ENCODE measurements at places on chromosomes 1 and 21.

DNA sequence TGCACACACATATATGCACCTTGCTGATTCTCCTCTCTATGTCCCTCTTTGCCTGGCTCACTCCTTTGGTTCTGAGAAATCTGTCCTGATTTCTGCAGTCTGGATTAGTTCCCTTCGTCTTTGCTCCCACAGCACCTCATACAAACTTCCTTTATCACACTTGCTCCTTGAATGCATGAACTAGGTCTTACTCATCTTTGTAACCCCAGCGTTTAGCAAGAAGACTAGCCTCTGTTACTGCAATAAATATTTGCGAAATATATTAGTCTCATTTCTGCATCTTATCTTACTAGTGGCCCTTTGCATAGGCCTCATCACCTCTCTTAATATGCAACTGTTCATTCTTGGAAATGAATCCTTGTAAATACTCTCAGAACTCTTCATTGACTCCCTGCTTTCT, 11.4 kb downstream of the SMYD2 start:
- DNase-seq: peak; percentile 51

DNA sequence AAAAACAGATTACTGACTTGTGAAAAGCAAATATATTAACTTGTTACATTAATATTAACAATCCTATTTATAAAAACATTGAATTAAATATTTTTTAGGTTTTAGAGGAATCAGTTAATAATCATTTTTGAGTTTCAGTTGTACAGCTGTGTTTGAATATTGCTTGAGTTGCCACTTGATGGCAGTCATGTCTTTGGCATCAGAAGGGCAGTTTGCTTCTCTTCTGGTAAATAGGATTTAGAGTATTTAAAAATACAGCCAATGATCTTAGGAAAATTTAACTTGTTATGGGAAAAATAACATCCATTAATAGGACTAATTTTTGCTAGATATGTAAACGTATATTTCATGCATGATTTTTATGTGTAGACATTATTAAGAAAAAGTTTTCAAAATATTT, 234.1 kb downstream of the NCAM2 start:
- peak; percentile 54 for DNase-seq

GRCh38 chr21:32966120-32966519, 59.6 kb upstream of the OLIG2 start:
- no peak for DNase-seq

DNA sequence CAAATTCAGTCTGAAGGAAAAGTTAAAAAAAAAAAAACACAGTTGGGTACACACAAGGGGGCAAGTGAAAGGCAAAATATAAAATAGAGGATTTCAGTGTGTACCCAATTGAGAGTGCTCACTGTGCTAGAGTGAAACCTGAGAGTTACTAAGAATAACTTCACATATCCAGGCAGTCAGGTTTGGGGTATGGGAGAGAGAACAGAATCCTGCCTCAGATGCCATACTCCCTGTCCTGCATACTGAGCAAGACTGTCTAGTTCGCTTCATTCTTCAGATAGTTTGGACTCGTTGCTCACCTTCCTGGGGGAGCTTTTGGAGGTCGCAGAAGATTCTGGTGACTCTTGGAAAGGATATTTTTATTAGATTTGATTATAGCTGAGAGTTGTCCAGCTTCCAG, 20.4 kb downstream of the CEP85 start:
- no peak for DNase-seq

GRCh38 chr1:7299994-7300393, 471.1 kb upstream of the VAMP3 start:
- peak; percentile 84 for DNase-seq

DNA sequence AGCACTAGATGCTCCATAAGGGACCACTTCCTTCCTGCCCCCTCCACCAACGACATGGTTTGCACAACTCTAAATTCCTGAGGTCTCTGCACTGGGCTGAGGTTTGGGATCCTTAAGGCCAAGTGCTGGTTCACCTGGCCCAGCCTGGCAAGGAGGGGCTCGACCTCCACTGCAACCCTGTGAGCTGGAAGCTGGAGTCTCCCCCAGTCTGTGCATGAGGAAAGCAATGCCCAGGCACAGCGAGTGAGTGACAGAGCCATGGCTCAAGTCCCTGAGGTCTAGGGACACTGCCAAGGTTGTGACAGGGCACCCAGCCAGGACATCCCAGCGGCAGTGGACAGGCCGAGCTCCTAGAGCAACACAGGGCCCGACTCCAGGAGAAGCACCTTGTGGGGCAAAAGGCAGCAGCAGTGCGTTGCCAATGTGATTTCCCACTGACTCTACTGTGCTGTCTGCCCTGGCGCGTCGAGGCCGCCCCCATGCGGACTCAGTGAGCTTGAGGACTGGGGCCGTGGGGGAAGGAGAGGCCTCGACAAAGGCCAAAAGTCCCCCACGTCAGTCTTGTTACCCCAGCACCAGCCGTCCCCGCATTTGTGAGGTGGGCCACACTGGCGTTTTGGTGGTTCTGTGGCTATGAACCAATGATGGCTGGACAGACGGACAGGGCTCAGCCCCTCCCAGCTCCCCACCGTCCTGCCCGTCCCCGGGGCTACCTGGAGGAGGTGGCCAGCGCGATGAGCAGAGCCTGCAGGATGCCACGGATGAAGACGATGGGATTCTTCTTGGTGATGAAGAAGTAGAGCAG, 30.0 kb downstream of the PODN start:
- DNase-seq: peak; percentile 26

DNA sequence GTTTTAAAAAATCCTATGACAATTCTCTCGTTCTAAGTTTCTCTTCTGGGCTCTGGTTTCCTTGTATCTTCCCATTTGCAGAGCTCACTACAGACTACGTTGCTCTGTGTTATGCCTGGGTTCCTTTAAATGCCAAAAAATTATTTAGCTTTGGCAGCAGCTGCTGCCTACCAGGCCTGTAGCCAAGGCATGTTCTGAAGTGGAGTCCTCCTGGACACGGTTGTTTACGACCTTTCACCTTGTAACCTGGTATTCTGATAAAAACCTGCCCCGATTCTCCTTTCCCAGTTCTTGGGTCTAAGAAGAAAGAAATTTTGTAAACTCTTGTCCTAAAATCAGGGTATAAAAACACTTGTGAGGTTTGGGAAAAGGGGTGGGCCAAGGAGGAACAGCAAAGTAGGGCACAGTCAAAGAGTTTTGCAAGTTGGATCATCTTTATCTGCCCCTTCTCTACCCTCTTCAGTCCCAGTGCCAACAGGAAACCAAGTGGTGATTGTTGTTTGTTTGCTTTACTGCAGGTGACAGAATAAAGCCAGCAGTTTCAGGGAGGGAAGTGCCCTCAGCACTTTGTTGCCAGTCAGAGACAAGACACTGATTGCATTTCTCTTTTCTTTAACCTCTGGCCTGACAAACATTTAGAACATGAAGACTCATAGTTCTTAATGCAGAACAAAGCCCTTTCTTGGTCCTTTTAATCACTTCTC, 3.1 kb upstream of the TXNIP start:
- no peak for DNase-seq

- DNase-seq: no peak
Measured at GRCh38 chr1:177907000-177907399, 62.9 kb downstream of the SEC16B start.

DNA sequence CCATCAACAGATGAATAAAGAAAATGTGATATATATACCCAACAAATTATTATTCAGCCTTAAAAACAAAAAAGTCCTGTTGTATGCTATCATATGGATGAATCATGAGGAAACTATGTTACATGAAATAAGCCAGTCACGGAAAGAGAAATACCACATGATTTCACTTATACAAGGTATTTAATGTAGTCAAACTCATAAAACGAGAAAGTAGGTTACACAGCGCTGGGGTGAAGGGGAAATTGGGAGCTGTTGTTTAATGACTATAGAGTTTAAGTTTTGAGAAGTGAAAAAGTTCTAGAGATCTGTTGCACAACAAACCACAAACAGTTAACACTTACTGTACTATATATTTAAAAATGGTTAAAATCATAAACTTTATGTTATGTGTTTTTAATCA, 58.5 kb downstream of the SLC25A24 start:
- DNase-seq: peak; percentile 70

- peak; percentile 67 for DNase-seq
Measured at GRCh38 chr1:219566951-219567947, 45.7 kb downstream of the ZC3H11B start.

DNA sequence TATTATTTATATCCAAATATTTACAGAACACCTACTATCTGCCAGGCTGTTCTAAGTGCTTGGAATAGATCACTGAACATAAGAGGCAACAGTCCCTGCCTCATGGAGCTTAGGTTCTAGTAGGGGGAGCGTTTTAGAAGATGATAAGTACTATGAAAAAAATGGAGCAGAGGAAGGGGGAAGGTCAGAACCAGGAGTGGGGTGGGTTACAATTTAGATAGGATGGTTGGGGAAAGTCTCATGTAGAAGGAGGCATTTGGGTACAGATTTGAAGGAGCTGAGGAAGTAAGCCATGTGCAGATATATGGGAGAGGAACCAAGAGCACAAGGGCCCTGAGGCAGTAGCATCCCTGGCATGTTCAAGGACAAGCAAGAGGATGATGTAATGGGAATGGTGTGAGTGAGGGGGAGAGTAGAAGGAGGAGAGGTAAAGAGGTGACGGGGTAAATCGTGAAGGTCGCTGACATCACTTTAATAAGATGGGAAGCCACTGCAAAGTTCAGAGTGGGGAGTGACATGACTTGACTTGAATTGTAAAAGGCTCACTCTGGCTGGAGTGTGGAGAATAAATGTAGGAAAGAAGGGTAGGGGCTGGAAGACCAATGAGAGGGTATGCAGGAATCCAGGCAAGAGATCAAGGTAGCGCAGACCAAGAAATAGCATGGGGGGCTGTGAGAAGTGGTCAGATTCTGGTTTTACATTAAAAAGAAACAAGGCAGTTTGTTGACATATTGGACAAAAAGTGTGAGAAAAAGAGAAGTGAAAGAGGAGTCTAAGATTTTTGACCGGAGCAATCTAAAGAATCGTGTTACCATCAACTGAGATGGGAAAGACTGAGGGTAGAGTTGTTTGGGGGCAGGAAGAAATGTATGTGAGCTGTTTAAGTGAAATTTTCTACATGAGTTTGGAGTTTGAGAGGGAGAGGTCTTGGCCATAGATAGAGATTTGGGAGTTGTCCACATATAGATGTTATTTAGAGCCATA, 92.6 kb downstream of the LPAR3 start:
- DNase-seq: no peak

DNA sequence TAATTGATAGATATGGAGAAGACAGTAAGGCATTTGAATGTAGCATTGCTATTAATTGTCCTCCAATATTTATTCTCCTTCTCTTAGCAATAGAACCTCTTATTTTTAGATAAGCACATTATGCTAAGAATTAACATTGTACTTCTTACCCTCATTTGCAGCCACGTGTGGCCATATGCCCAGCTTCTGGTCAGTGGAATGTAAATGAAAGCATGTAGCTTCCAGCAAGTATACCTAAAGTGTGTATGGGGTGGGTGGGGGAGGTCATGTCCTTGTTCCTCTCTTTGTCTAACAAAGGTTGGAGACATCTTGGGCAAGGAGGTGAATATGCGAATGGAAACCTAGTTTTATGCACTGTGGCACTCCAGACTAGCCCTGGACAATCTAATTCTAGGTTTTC, 133.6 kb upstream of the HMCN1 start:
- DNase-seq: no peak

GRCh38 chr21:29053011-29053553, 20.4 kb downstream of the CCT8 start:
- DNase-seq: no peak

DNA sequence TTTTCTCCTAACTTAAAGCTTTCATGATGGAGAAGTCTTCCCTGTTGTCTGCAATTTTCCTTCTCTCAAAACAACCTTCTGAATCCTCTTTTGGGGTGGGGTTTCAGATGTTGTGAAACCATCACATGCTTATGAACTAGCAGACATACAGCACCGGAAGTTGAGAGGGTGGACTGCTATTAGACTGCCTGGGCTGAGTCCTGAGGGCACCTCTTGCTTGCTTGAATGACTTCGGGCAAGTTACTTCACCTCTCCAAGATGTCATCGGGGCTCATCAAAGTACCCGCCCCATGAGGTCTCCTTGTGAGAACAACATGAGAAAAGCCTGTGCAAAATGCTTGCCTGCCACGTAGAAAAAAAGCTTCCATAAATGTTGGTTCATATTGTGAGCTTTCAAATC, 89.6 kb downstream of the CCDC185 start:
- no peak for DNase-seq

DNA sequence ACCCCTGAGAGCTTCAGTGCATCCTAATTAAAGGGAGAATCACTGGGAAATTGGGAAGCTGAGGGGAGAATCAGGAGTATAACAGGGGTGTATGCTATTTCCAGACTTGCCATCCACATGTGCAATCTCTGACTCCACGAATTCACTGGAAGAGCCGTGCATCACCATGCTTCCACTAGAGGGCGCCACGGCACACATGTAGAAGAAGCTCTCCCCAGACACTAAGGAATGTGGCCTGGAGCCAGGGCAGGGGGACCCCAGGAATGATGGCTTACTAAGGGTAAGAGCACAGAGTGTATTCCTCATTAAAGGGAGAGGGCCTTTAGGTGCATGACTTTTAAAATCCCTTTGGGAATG, 81.5 kb downstream of the ABCA4 start:
- DNase-seq: peak; percentile 77

DNA sequence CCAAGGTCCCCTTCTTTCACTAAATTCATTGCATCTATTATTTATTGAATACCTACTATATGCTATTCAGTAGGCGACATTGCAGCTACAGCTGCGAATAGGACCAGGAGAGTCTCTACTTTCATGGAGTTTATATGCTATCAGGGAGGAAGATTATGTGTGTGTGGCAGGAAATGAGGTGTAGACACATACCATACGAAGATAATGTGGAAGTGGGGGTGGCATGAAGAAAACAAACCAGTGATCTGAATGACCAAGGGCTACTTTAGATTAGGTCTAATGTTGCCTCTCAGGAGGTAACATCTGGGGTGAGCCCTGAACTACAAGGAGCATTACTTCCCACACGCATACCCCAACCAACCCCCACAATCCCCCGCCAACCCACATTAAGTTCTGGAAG, 1.0 kb upstream of the PPIH start:
- no peak for DNase-seq

DNA sequence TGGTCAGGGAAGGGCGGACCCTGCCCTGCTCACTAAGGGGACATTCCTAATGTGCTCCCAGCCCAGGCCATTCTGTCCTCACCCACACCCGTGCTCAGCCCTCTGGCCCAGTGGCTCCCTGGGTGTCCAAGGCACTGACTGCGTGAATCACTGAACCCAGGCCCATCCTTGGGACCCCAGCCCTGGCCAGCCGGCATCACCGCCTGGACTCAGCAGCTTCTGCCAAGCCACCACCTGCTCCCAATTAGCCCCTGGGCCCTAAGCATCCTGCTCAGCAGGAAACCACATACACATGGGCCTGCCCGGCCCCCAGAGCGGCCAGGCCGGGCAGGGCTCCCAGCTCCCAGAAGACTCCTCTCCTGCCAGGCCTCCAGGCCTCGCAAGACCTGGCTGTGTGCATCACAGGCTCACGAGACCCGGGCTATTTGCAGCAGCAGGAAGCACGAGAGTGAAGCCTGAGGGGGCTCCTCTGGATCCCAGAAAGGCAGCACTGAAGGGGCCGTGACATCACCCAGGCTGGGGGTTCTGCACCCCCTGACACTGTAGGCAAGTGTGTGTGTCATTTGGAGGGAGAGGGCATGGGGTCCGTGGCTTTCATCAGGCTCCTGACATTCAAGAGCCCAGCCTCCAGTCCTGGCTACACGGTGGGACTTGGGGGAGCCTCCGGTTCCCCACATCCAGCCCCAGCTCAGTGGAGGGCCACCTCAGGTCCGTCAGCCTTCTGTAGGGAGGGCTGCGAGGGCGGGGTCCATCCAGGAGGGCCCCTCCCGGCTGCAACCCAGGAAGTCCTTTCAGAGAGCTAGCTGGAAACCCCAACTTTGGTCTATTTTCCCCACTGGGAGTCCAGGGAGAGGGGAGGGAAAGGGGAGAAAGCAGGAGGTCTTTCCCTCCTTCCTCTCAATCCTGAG, 1.6 kb downstream of the MFAP2 start:
- peak; percentile 86 for DNase-seq

Data from iris pigment epithelial cell (primary cell).